ENCODE measurements at places on chromosomes 6 and 20. TPM values are rescaled to one million over a fixed set of nuclear protein-coding genes. Genes with fewer than 3 reads are reported as not detected.

The CAGE1 gene
- polyA plus RNA-seq = not detected

The TRIM15 gene
- polyA plus RNA-seq = not detected

The ZFP57 gene
- polyA plus RNA-seq = 0.06 TPM

The IL17F gene
- not detected for polyA plus RNA-seq

The MOCS3 gene
- 2.7 TPM for polyA plus RNA-seq

The C6orf58 gene
- polyA plus RNA-seq = not detected

The CCDC170 gene
- polyA plus RNA-seq = 0.08 TPM

The HM13 gene
- 41.0 TPM for polyA plus RNA-seq

The SRPK1 gene
- polyA plus RNA-seq = 5.0 TPM

The EIF2S2 gene
- 25.8 TPM for polyA plus RNA-seq

The BTN1A1 gene
- not detected for polyA plus RNA-seq

The CST7 gene
- polyA plus RNA-seq = 1.4 TPM

The AVP gene
- not detected for polyA plus RNA-seq

The LGSN gene
- polyA plus RNA-seq = not detected

The RIMS1 gene
- not detected for polyA plus RNA-seq

The SLC26A8 gene
- not detected for polyA plus RNA-seq

The SMOC2 gene
- 9.9 TPM for polyA plus RNA-seq

The HRH3 gene
- polyA plus RNA-seq = not detected

The CNR1 gene
- polyA plus RNA-seq = 0.30 TPM
